Mammary epithelial cell (primary cell): ENCODE measurements at places on chromosomes 3 and 15. TPM values are rescaled to one million over a fixed set of nuclear protein-coding genes. Genes with fewer than 3 reads are reported as not detected.

TASOR gene
- 20.3 TPM for polyA plus RNA-seq

ATP2C1 gene
- polyA plus RNA-seq: 72.5 TPM

CACNA2D2 gene
- polyA plus RNA-seq: 0.03 TPM

TNNC1 gene
- polyA plus RNA-seq: 0.15 TPM

FANCD2OS gene
- not detected for polyA plus RNA-seq

MON1A gene
- polyA plus RNA-seq: 17.6 TPM

SIN3A gene
- polyA plus RNA-seq: 33.0 TPM

RYR3 gene
- polyA plus RNA-seq: 0.27 TPM

PDZRN3 gene
- 0.95 TPM for polyA plus RNA-seq

CLDN18 gene
- polyA plus RNA-seq: not detected

GOLGA8Q gene
- polyA plus RNA-seq: not detected

UNC45A gene
- 64.5 TPM for polyA plus RNA-seq

GOLGA6B gene
- not detected for polyA plus RNA-seq

BNC1 gene
- polyA plus RNA-seq: 103 TPM

ZNF662 gene
- 0.12 TPM for polyA plus RNA-seq

CHL1 gene
- not detected for polyA plus RNA-seq

SPINK8 gene
- polyA plus RNA-seq: not detected

UQCC5 gene
- 23.1 TPM for polyA plus RNA-seq

SPTBN5 gene
- 2.1 TPM for polyA plus RNA-seq

MBD4 gene
- polyA plus RNA-seq: 20.6 TPM

SI gene
- polyA plus RNA-seq: not detected

FOXL2NB gene
- polyA plus RNA-seq: 0.09 TPM

PCOLCE2 gene
- polyA plus RNA-seq: 2.9 TPM

ZCWPW2 gene
- 0.11 TPM for polyA plus RNA-seq

ADAMTS7 gene
- 5.6 TPM for polyA plus RNA-seq

APOD gene
- 0.86 TPM for polyA plus RNA-seq
